H7 (cell line): ENCODE measurements at places on chromosomes 5 and 9.

DNA sequence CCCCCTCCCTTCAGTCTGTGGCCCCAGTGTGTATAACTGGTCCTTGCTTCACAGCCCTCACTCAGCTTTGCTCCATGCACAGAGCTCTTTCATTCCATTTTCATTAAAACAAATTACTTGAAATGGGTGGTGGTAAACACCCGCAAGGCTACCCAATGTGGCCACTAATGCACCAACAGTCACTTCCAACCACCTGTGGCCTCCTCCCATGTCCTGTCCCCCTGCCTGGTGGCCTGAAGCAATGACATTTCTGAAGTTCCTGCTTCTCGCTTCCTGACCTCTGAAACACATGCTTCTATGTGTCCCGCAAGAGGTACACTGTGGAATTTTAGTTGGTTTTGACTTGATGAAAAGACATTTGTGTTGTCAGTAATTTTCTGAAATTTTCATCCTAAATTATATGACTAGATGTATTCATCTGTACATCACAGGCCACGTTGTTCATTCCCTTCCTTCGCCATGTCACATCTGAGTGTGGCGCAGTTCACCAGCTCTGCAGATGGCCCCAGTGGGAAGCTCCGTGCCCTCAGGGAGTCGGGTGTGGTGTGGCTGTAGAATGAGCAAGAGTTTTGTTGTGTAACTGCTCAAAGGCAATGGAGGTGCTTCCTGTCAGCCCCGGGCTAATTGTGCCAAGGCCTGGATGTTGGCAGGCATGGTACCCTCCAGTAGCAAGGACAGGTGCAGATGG lies 9.6 kb downstream of the ROPN1L start:
- peak; percentile 4 for DNase-seq

- no peak for DNase-seq
Observed at GRCh38 chr9:120377268-120378159, 202.5 kb downstream of the CDK5RAP2 start.

DNA sequence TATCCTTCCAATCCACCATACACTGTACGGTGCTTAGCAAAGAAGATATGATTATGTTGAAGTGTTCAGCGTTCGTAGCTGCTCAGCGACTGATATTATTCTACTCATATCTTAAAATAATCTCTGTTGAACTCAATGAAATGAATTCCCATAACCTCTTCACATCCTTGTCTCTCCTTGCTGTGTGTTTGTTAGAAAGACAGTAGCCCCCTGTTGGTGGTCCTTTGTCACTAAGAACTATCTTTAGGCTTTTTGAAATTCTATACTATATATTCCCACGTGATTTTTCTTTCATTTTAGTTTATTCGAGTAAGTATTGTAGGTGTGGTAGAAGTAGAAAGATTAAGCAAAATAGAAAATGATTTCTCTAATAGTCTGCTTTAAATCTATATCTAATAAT lies 762.8 kb upstream of the WWC1 start:
- no peak for DNase-seq

DNA sequence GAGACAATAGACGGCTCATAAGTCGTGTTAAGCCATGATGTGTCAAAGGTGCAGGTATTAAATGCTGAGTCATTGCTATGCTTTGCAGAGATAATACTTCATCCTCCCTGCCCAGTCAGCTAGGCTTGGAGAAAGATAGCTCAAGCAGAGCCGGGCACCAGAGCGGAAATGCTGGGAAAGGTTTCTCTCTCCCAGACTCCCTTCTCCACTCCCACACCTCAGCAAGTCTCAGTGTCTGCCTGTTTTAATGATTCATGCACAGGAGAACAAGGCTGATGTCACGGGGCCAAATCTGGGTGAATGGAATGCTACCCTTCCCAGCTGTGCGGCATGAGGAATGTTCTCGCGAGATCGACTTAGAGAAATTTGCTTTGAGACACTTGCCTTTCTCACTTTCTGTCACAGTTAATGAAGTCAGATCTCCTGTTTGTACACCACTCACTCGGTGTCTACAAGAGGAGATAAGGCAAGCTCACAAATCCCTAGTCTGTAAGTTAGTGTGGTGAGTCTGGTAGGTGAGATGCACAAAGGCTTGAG lies 204.4 kb downstream of the EFNA5 start:
- no peak for DNase-seq

DNA sequence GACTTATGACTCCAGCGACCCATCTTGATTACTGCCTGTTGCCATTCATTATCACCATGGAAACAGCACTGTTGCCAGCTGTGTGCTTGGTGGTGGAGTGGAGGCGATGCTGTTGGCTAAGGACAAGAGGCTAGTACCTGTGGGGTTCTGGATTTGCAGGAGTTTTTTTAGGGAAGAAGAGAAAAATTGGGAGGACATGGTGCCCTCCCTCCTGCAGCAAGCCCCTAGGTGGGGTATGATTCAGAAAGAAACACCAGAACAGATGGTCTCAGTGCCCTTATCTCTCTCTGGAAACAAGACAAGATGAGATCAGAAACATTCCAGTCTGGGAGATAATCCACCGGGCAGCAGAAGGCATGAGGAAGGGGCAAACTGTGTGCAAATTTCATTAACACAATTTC lies 87.8 kb upstream of the TLR4 start:
- no peak for DNase-seq

- DNase-seq = no peak
Observed at GRCh38 chr5:6574111-6574510, 58.7 kb downstream of the NSUN2 start.

DNA sequence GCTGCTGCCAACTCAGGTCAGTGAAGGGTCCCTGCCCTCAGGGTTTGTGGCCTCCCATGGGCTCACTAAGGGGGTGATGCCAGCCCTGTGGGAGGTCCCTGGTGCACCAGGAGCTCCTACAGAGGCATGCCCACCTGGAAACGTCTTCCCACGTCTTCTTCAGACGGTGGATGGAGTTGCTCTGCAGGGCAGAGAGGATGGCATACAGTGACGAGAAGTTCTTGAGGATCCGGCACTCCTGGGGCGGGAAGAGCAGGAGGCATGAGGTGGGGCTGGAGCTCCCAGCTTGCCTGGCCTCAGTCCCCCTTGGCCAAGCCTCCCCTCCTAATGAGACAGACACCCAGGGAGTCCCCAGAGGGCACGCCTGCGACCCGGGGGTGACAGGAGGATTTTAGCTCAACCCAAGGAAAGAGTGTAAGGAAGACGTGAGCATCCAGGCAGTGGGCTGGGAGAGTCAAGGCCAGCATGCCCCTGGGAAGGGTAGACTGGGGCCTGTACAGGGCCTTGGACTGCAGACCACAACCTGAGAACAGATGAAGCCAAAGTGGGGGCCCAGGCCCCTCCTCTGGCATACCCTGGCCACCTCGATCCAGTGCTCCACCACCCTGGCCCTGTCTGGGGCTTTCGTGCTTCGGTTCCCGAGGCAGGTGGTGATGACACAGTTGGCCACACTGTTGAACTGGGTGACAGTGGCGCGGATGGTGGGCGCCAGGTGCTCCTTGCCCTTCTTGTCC lies 14.4 kb downstream of the RALGDS start:
- peak; percentile 45 for DNase-seq
